ENCODE measurements at places on chromosomes 12 and 14.

DNA sequence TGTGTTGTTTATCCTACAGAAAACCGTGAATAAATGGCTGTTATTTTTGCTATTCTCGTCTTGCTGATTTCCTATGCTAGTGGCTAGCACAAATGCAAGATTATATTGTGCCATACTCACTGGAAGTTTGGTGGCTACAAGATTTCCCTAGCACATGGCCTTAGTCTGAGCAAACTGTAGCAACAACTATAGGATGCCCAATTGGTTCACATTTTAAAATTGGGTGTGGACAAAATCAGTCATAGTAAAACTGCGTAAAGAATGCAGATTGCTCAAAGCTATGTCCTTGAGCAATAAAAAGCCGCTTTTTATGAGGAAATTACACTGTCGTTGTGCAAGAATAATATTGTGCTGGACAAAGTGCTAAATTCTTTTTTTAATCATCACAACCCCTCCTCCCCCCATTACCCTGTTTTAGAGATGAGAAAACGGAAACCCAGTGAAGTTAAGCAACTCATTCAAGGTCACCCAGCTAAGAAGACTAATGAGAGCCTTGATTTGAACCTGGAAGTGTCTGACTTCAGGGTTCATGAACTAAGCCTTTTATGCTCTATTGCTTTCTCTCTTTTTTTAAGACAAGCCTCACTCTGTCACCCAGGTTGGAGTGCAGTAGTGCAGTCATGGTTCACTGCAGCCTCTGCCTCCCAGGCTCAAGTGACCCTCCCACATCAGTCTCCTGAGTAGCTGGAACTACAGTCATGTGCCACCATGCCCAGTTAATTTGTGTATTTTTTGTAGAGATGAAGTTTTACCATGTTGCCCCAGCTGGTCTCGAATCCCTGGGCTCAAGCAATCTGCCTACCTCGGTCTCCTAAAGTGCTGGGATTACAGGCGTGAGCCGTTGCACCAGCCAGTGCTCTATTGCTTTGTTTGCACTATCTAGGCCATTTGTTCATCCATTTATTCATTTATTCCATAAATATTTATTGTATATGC is 73.6 kb downstream of the SRGAP1 start:
- peak; percentile 87 for DNase-seq

DNA sequence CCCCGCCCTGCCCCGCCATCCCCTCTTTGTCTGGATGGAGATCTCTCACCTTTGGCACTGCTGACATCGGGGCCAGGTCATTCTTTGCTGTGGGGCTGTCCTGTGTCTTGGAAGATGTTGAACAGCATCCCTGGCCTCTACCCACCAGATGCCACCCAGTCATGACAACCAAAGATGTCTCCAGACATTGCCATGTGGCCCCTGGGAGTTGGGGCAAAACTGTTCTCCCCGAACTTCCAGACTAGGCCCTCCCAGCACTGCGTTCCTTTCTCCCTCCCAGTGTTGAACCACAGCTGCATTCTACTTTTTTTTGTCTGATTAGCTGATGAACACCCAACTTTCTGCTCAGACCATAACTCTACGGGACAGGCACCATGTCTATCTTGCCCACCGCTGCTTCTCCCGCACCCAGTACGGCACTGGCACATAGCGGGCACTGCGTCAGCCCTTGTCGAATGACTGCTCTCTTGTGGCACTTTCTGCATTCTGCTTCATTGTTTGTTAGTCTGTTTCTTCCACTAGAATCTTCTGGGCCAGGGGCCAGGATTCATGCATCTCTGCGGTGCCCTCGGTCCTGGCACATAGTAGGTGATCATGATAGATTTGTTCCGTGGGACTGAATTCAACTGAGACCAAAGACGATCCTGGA is 13.1 kb upstream of the MYL2 start:
- no peak for DNase-seq

DNA sequence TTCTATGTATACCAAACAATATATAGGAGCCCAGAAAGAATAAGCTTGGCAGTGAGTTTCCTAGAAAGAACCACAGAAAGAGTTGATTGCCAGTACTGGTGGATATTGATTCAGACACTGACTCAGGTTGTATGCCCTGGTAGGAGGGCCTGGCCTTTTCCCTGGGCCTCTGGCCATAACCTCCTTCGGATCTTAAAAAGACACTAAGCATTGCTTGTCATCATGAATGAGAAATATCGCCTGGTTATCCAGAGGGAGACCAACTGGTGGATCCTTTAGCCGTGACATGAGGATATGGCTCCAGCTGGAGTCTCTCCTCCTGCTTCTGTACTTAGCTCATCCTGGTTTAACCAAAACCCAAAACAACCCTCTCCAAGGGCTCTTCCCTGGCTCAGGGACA is 231.5 kb downstream of the MSRB3 start:
- no peak for DNase-seq

GRCh38 chr14:24895622-24896021 is 154.3 kb downstream of the STXBP6 start:
- DNase-seq: no peak

DNA sequence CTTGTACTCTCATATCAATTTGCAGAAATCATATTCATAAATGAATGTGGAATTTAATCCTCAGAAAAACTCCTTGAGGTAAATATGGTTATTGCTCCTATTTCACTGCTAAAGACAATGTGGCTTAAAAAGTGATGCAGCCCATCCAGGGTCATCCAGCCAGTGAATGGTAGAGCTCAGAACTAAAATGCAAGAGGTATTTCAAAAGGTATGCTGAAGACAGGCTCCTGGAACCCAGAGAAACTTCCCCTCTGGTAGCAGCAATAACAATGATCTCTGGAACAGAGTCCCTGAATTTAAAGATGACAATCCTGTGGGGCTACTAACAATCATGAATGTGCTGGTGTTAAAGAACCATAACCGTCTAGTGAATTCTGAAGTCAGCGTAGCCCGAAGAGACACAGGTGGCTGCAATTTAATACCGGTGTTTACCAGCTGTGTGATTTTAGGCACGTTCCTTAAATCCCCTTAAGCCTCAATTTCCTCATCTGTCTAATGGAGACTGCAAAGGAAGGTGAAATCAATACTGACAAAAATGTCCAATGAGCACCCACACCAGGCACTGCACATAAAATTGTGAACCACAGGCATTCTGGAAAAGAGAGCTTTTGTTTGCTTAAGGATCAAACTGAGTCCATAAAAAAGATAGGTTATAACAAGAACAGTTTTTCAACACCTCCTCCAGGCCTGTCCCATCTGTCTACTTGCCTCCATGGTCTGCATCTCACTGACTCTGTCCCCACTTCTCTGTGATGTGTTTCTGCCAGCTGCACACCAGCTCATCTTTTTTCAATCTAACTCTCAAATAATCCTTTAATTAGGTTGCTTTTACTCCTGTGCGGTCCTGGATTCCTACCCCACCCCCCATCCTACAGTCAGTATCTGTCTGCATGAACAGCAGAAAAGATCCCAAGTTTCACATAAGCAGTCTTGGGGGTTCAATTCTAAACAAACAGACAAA is 10.5 kb downstream of the TM7SF3 start:
- no peak for DNase-seq

GRCh38 chr14:103485504-103485903 is 37.1 kb downstream of the CKB start:
- DNase-seq: no peak

DNA sequence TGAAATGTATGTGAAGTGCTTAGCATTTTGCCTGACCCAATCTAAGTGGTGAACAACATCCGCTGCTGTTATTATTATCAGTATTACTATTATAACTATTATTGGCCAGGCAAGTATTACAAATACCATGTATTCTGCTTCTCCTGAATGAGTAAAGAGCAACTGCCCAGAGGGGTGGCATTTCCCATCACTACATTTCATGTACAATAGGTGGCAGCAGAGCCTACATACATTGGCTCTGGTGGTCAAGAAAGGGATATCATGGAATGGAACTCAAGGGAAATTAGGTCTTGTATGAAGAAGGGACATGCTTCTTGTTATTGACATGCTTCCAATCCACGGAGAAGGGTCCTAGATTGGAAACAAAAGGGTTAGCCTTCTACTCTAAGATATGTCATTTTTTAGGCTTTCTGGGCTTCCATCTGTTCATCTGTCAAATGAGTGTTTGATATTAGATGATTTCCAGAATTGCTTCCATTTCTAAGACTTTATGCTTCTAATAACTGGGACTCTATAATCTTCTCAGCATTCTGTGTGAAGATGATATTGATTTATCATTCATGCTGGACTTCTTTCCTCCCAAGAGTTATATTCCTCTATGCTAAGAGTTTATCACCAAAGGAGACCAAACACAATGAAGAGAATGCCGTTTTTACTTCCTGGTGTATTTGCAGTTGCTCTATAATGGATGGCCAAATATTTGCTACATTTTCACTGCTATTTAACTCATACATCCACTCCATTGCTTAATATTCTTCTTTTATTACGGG is 239.1 kb downstream of the SSPN start:
- peak; percentile 29 for DNase-seq

GRCh38 chr12:5439371-5439771 is 7.5 kb downstream of the NTF3 start:
- no peak for DNase-seq

GRCh38 chr12:123571343-123571813 is 13.0 kb upstream of the TMED2 start:
- DNase-seq: no peak

- DNase-seq: no peak
Observed at GRCh38 chr12:69108037-69108436, 131.3 kb upstream of the CPSF6 start.

DNA sequence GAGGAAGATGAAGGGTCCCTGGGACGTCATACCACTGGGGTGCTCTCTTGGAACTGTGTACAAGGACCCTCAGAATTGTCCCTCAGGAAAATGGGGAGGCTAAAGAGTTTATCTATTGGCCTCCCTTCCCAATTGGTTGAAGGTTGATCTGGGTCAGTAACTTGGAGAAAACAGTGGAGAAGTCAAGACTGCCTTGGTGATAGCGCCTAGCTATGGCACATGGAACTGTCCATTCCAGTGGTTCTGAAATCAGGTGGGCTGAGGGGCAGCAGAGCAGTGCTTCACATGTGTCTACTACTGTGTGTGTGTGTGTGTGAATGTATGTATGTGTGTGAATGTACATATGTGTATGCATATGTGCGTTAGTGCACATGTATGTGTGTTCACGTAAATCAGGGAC is 316.1 kb downstream of the AACS start:
- no peak for DNase-seq

- no peak for DNase-seq
Observed at GRCh38 chr12:72275526-72275925, 3.4 kb downstream of the TRHDE start.

- DNase-seq: no peak
Observed at GRCh38 chr12:105469211-105469610, 138.7 kb downstream of the C12orf75 start.

DNA sequence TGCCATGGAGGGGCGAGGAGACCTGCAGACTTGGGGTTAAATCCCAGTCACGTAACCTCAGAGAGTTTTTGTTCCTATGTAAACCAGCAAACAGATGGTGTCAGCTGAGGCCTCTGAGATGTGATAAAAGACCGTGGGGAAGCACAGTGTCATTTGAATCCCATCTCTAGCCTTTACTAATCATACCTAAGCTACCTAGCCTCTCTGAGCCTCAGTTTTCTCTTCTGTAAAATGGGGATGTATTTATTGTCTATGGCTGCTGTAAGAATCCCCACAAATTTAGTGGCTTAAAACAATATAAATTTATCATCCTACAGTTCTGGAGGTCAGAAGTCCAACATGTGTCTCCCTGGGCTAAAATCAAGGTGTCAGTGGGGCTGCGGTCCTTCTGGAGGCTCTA is 33.9 kb downstream of the FOXN4 start:
- no peak for DNase-seq

- no peak for DNase-seq
Observed at GRCh38 chr12:71871116-71871515, 31.6 kb downstream of the TBC1D15 start.

DNA sequence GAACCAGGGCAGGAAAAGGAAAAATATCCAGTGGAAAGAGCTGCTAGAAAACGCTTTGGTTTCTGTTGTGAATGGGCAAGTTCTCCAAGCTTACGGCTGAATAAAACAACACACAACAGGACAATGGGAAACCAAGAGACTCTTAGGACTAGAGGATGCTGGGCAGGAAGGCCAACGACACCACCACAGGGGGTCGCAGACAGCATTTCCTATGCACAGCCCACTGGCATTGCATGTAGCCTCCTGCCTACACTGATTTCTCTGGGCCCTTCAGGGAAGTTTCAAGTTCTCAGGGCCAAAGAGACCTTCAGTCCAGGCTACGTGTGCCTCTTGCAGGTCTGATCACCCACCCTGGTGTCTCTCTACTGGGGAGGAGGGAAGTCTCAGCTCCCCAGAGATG is 108.0 kb downstream of the RIMBP2 start:
- DNase-seq: no peak

DNA sequence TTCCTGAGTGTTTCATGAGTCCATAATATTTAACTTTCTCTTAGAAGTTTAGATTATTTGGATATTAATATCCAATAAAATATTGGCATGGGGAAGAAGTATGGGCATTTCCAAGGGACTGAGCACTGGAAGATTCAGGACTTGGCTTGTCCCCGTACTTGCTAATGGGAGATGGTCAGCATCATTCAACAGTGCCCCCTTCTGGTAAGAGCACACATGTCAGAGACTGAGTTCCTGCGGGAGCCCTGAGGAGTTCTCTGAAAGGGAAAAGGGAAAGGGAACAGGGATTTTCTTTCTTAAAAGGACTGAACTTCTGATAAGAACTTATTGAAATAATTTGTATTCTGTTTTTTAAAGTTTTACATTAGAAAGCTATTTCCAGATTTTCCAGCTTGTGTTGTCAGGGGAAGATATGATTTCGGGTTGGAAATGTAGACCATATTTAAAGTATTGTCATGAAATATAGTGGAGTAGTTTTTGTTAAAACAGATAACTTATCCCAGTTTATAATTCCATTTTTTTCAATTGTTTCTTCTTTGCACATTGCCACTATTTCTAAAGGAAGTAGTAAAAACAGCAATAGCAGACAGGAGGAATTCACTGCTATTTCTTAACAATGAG is 59.8 kb upstream of the C12orf71 start:
- DNase-seq: no peak

DNA sequence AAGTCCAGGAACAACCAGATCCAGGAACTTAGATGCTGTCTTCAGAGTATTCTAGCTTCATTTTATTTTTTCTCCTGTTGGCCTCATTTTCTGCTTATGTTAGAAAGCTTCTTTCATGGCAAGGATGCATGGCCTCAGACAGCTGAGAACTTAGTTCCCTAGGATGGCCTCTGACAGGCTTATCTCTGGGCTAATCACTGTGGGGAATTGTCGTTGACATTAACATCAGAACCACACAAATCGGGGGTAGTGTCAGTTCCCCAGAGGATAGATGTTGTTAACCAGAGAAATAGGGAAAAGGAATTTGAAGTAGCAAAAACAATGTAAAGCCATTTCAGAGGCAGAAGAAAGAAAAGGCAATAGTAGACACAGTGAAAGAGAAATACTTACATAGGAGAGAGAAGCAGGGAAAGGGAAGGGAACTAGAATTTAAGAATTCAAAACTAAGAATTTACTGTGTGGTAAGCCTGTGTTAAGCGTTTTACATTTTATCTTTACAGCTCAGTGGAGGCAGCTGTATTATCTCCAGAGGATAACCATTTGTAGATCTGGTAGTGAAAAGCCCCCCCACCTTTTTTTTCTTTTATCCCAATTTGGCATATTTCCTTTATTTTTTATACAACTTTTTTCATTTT is 21.8 kb downstream of the FUT8 start:
- DNase-seq: no peak

GRCh38 chr14:84208451-84208850 is 1321.5 kb upstream of the FLRT2 start:
- no peak for DNase-seq
